ENCODE measurements at places on chromosomes 16 and 17.

DNA sequence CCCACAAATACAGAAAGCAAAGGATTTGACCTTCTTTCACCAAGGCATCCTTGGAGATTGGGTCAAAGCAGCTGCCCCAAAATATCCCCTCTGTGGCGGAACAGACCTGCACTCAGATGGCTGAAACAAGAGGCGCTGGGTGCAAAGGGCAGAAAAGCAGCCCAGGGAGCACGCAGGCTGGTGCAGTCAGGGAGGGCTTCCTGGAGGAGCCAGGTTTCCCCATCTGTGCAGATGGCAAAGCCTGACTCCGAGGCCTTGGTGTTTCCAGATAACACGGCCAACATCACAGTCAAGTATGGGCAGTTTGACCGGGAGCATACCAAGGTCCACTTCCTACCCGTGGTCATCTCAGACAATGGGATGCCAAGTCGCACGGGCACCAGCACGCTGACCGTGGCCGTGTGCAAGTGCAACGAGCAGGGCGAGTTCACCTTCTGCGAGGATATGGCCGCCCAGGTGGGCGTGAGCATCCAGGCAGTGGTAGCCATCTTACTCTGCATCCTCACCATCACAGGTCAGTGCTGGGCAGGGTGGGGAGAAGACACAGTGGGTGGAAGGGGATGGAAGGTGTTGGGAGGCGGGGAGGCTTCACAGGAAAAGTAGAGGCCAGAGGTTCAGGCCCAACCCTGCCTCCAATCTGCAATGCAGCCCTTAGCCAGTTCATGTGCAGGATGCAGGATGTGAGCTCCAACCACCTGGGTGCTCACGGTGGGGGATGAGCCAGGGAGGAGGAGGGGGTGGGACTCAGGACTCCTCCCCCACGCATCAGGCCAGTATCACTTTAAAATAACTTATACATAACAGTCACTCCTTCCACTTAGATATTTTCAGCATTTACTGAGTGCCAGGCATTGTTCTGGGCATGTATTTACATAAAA, 26.4 kb upstream of the BEAN1 start:
- no peak for DNase-seq

- no peak for DNase-seq
These were observed 132.5 kb downstream of the CNTNAP4 start for GRCh38 chr16:76409706-76410105.

GRCh38 chr17:27646232-27646631, 15.2 kb downstream of the LGALS9 start:
- no peak for DNase-seq

DNA sequence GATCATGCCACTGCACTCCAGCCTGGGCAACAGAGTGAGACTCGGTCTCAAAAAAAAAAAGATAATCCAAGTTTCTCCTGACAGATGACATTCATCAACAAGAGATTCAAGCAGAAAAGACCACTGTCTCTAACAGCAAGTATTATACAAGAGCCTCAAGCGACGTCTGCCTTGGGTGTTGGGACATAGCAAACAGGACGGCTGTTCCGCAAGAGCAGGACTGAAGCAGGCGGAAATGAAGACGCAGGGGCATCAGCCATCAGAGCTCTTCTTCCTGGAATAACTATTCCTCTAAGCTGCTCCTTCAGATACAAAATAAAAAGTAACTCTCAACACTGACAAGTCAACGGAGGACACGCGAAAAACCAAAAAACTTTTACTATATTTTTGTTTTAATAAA, 54.0 kb downstream of the ANKRD11 start:
- no peak for DNase-seq

- DNase-seq, result no peak
These were observed 136.7 kb downstream of the XYLT1 start for GRCh38 chr16:17334096-17334495.

- DNase-seq, result no peak
These were observed 193.8 kb upstream of the CACNG3 start for GRCh38 chr16:24062270-24062817.

DNA sequence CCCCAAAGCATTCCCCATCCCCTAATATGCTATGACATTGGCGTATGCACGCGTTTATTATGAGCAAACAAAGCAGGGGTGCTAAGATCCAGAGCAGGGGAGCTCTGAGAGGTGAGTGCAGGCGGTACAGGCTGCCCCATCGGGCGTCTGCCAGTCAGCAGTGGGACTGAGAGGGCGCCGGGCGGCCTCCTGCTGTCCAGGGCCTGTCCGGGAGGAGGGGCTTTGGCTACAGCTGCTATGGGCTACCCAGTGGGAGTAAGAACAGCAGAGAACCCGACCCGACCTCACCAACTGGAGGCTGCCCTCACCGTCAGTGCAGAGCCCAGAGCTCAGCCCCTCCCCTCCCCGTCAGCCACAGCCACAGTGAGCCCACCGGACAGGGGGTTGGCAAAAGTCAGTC, 18.5 kb upstream of the AATK start:
- no peak for DNase-seq

DNA sequence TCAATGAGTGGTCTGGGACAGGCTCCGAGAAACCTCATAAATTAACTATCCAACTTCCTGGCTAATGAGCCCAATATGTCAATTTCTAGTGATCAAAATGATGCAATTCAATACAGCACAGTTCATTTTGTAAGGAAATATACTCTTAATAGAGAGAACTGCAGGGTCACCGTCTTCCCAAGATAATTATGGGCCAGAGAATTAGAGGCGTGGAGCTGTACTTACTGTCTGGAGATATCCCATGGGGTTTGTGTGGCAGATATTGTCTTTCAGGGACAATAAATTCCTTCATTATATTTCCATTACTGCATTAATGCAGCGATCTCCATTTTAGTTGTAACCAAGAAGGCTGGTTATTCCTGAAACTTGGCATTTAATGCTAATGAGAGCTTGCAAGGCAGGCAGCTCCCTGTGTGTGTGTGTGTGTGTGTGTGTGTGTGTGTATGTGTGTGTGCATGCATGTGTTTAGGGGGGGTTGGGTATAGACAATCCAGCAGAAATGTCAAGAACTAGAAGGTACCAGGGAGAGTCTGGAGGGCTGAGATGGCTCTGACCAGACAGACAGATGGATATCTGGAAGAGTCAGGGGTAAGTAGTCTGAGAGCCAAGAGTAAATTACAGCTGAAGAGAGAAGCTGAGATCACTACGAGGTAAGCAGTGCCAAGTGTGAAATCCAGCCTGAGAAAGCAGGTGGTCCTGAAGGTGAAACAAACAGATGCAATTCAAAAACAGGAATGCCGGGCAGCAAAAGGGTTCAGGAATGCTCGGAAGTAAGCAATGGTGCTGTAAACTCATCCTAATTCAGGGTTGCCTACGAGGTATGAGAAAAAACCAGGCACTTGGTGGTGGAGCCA, 393.0 kb downstream of the CA10 start:
- no peak for DNase-seq

Data from Karpas-422 (cell line).